ENCODE measurements at places on chromosomes 1 and 21.

DNA sequence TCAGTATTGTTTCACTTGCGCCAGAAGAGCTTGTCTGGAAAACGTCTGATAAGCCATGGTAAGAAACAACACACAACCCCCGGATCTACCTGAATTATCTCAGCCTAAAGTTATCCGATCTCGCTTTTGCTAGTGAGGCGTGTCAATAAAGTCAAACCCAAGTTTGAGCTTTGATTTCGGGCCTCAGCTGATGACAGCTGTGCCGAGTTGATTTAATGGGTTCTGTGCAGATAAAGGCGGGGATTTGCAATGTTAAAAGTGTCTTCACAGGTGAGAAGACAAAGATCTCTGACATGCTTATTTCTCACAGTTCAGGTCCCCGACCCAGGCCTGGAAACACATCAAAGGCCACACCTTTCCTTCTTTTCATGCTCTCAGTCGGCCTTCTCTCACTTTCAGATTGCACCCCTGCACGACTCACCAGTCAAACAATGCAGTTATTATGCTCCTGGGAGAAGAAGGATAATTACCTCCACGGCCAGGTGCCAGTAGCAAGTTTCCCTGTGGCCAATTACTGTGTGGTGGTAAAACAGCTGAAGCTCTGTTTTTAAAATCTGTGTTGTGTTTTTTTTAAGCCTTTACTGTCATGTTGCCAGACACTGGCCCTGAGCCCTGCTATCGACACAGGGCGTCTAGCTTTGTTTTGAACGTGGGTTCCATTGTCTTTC, 245.3 kb upstream of the RUNX1 start:
- no peak for DNase-seq

- no peak for DNase-seq
These were observed 171.8 kb upstream of the C1orf87 start for GRCh38 chr1:60245324-60245723.

DNA sequence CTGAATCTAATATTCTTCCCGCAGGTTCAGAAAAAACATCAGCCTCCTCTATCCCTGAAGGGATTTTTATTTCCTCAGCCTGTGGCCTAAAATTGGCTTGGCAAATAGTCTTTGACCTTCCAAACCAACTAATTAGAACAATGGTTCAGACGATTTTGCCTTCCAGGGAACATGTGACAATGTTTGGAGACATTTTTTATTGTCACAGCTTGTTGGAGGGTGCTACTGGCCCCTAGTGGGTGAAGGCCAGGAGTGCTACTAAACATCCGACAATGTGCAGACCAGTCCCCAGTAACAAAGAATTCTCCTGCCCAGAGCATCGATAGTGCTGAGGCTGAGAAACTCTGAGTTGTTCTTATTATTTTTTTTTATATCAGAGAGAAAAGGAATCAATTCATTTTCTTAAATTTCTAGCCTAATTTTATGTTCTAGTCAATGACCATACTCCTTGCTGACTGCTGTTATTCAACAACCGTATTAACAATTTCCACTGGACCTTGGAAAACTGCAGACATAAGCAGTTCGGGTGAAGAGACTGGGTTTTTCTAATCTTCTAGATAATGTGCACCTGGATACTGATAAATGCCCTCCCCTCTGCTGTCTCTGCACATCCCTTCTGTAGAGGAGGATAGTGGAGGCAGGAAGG, 280.7 kb downstream of the LMX1A start:
- DNase-seq: no peak

DNA sequence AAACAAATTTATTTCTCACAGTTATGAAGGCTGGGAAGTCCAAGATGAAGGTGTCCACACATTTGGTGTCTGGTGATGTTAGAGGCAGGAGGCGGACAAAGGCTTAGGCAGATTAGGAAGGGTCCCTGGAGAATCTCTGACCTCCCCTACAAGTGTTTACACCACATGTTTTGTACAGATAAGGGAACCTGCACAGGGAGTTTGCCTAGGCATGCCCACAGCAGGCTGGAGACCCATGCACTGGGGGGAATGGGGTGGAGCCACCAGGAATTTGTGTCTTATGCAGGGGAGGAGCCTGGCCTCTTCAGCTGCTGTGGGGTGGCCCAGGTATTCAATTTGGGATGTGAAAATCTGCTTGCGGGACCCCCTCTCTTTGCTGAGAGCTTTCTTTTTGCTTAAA, 131.3 kb downstream of the PATJ start:
- no peak for DNase-seq

- DNase-seq: no peak
These were observed 6.0 kb upstream of the PIGC start for GRCh38 chr1:172449585-172450523.

DNA sequence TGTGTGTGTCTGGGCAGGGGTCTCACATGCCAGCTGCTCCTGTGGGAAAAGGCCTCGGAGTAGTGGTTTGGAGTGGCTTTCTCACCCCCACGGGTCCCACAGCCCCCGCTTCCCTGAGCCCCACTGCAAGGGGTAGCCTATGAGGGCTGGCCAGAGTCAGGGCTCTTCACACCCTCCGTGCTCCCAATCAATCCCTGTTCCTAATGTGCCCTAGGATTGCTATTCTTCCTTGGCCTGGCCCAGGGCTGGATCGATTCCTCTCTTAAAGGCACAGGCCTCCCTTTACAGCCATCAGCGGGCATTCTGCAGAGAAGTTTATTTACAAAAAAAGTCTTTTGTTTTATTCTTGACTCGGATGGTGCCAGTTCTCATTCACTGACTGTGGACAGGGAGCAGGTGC, 19.3 kb upstream of the ACTL8 start:
- DNase-seq: no peak

GRCh38 chr1:171446386-171446785, 38.9 kb upstream of the PRRC2C start:
- DNase-seq: no peak

GRCh38 chr1:81558291-81559076, 242.2 kb upstream of the ADGRL2 start:
- no peak for DNase-seq

GRCh38 chr1:163928651-163929050, 606.9 kb downstream of the NUF2 start:
- DNase-seq: no peak

GRCh38 chr21:34983680-34984086, 65.4 kb downstream of the RUNX1 start:
- peak; percentile 61 for DNase-seq

GRCh38 chr21:42063191-42063570, 7.9 kb upstream of the UMODL1 start:
- DNase-seq: no peak

- DNase-seq: no peak
These were observed 46.0 kb downstream of the LDLRAD2 start for GRCh38 chr1:21857840-21858670.

DNA sequence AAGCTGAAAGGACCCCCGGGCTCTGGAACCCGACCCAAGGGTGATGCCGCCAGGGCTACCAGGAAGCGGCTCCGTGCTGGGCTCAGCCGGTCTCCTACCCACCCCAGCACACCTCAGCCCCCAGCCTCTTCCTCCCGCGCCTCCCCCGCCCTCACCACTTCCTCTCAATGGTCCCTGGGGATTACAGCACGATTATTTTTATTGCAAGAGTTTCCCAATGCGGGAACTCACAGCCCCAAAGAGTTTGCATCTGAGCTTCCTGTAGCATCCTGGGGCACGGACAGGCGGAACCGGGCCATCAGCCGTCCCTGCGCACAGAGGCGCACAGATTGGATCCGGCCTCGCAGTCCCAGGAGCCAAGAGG, 8.7 kb upstream of the SLX9 start:
- DNase-seq: no peak

DNA sequence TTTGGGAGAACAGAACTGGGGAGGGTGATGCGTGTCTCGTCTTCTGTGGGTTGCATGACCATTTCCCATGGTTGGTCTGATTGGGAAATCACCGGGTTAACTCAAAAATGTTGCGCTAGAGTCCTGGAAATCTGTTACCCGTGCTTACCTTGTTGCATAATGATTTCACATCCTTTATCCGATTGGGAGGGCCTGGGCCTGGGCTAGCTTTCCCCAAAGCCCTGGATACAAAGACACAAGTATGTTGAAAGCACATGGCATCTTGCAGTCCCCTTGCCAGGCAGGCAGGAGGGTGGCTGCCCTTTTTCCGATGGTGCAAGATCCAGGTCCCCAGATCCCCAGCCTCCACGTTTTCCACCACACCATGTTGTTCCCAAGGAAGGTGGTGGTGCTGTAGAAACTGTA, 582 bp downstream of the TRPM2 start:
- DNase-seq: no peak

DNA sequence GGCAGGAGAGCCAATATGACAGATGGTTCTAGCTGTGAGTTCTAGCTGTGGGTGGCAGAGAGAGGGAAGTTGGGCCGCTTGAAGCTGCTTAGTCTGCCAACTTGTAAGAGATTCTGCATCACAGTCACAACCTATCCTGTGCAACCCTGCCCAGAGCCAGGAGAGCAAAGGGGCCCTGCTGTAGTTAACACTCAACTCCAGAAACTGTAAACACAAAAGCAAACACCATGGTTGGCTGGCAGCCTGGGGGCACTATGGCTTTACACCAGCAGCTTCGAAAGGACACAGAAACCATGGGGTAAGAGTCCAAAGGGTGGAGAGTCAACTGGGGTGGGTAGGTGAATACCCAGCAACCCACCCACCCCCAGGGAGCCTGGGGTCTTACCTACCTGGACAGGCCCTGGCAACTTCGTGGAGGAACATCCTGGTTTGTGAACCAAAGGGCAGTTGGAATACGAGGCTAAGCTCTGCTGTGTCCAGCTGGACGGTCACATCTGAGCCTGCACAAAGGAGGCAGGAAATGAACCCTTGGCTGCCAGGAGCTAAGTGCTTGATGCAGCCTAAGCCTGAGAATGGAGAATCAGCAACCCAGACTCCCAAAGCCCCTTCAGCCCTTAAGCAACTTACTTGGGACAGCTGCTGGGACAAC, 6.4 kb downstream of the INPP5B start:
- DNase-seq: no peak

DNA sequence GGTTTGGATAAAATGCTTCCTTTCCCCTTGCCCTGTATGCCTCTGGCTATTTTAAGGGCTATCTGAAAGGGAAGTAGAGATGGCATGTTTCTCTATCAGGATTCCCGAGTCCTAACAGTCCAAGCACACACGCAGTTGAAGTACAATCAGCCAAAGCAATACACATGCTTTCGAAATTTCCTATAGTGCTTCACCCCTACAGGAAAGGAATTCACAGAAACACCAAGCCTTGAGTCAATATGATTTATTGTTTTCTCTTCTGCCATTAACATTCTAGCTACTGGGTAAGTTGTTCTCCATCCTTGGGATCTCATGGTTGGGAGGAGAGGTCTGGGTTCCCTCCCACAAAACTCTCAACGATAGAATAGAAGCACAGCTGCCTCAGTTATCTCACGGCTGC, 8.7 kb downstream of the ITLN1 start:
- no peak for DNase-seq

DNA sequence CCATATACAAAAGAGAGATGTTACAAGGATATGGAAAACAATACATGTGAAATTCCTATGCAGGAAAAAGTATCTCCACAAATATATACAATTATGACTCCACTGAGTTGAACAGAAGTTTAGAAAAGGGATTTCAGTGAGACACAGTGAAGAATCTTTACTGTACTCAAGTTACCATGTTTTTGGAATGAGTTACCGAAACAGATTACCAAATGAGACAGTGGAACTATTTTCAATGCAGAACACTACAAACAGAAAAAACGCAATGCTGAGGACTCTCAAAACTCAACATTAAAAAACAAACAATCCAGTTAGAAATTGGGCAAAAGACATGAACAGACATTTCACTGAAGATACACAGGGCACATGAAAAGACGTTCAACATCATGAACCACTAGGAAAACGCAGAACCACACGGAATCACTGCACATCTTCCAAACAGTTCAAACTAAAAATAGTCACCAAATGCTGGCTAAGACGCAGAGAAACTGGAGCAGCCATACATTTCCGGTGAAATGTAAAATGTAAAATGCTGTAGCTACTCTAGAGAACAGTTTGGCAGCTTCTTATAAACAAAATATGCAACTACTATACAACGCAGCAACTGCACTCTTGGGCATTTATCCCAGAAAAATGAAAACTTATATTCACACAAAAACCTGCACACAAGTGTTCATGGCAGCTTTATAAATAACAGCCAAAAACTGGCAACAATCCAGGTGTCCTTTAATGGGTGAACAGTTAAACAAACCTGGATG, 118.7 kb downstream of the UBR4 start:
- DNase-seq: no peak

DNA sequence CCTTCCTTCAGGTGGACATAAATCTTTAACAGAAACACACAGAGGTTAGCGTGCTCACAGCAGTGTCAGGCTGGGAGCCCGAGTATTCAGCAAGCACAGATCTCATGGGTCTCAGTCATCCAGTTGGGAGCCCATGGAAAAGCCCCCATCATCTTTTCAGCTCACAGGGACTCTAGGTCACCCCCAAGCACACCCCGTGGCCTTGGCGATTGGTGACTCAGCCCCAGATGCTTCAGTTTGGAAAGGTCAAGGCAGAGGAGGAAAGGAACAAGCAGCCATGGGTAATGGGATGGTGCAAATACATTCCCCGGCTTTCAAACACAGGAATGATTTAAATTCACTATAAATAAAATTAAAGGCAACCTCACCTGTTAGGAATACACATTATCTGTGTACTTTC, 88.9 kb downstream of the PGBD5 start:
- no peak for DNase-seq

DNA sequence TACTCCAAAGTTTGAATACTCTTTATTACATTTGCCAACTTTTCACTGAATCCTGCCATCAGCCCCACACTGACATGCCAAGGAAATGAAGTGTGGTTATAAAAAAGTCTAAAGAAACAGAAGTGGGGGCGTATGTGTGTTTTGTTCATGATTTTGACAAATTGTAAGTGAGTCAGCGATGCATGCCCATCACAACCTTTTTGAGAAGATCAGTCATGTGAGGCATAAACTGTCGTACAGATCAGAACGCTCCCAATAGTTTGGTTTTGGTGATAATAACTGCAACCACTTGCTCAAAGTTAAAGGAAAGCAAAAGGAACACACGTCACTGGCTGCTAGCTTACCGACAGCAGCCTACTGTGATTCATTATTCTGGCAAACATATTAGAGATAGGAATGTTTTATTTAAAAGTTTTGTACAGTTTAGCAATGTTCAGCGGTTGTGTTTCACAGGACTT, 95.6 kb downstream of the RGS2 start:
- DNase-seq: no peak

DNA sequence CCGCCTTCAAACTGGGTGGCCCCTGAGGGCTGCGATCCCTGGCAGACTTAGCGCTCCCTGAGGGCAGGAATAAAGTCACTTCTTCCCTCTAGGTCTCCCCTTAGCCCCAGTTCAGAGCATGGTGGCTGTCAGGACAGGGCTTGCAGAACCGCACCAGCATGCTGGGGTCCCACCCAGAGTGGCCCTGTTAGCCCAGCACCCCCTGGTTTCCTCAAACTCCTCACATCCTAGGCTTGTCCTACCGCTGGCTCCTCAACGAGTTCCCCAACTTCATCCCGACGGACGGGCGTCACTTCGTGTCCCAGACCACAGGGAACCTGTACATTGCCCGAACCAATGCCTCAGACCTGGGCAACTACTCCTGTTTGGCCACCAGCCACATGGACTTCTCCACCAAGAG, 15.8 kb downstream of the CNTN2 start:
- no peak for DNase-seq
